ENCODE measurements at places on chromosomes 6 and 20.

DNA sequence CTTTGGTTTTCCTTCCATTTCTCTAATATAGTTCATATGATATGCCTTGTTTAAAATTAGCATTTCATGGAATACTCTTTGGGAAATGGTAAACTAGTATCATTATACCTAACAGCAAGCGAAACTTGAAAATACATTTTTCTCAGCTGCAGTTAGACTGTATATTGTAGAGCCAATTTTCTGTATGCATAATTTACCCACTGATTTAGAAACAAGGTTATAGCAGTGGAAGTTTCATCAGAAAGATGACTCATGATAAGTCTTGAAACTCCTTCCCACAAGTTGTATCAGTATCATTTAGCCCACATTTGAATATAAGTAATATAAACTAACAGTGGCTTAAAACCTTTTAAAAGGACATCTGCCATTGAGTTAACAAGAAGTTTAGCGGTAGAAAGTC, 164.8 kb upstream of the BMP5 start:
- H3K36me3 ChIP-seq: no peaks in the 10 kb centered on the region
- H3K4me3 ChIP-seq: no peak overlapping the region
- H3K27ac ChIP-seq: no peak overlapping the region
- no peaks in the 10 kb centered on the region for H3K4me1 ChIP-seq
- no peaks in the 10 kb centered on the region for H3K27me3 ChIP-seq

DNA sequence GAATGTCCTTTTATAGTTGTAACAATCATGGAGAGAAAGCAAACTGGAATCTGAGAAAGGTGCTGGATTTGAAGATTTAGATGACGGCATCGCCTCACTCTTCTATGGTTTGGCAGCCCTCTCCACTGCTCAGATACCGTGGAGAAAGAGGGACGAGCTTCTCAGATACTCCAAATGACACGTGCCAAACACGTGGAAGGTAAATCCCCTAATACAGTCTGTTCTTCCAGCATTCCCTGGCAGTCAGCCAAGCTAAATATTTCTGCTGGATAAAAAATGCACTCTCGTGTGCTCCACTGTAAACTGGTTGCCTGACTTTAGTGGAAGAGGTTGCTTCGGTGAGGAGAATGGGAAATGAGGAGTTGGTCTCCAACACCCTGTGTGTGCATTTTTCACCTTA, 16.7 kb upstream of the PRDM1 start:
- H3K27me3 ChIP-seq: no peaks in the 10 kb centered on the region
- no peak overlapping the region for H3K27ac ChIP-seq
- H3K36me3 ChIP-seq: peaks cover 4% of the 10 kb centered on the region
- no peak for DNase-seq
- no peak overlapping the region for H3K4me3 ChIP-seq

- no peaks in the 10 kb centered on the region for H3K36me3 ChIP-seq
- DNase-seq: no peak
- H3K27ac ChIP-seq: no peak overlapping the region
- no peak overlapping the region for H3K4me3 ChIP-seq
- H3K4me1 ChIP-seq: no peaks in the 10 kb centered on the region
- H3K27me3 ChIP-seq: no peaks in the 10 kb centered on the region
Observed at GRCh38 chr6:114897536-114897935, 554.7 kb upstream of the HS3ST5 start.

DNA sequence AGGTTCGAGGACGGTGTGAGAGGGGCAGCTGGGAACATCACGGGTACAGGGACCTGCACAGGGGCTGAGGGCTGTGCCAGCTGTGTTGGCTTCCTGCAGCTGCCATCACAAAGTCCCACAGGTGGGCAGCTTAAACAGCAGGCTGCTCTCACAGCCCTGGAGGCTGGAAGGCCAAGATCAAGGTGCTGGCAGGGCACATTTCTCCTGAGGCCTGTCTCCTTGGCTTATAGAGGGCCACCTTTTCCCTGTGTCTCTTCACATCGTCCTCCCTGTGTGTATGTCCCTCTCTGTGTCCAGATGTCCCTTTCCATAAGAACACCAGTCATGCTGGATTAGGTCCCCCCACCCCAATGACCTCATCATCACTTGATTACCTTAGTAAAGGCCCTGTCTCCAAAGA, 15.1 kb upstream of the MPC1 start:
- DNase-seq: no peak
- H3K36me3 ChIP-seq: no peaks in the 10 kb centered on the region
- peaks cover 7% of the 10 kb centered on the region for H3K4me1 ChIP-seq
- no peak overlapping the region for H3K27ac ChIP-seq

DNA sequence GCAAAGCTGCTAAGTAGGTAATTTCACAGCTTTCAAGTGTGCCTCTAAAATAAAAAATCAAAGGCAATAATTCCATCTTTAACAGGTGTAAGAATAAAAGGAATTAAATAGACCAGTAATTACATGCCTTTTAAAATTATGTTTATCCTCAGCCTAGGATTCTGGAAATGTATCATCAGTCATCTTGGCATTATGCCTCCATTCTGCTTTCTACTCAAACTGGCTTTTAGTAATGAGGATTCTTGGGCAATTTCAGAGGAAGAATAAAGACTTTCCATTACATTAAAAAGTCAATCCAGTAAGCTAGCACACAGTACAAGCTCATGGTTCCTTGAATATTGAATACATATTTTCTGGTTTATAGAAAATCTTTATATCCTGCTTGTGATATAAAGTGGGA, 44.7 kb downstream of the GSTA2 start:
- no peak overlapping the region for H3K27ac ChIP-seq
- no peak for DNase-seq
- H3K4me3 ChIP-seq: no peak overlapping the region
- H3K36me3 ChIP-seq: no peaks in the 10 kb centered on the region

DNA sequence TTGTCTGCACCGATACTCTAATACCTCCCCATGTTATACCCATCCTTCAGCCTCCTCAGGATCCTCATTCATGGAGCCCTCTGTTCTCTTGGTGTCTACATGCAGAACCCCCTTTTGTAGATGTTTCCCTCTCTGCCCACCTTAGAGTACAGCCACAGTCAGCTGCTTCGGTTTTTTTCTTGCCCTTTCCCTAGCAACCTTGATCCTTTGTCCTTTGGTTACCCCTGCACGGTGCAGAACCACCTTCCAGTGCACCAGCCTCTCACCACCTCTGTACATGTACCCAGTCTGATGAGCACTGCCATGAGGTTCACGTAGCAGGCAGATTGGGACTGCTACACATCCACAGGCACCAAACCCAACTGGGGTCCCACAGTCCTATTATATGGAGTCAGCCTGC, 7.3 kb downstream of the VPS16 start:
- H3K4me1 ChIP-seq: peaks cover 35% of the 10 kb centered on the region
- no peak overlapping the region for H3K4me3 ChIP-seq
- H3K27me3 ChIP-seq: no peaks in the 10 kb centered on the region
- H3K27ac ChIP-seq: no peak overlapping the region
- peaks cover 15% of the 10 kb centered on the region for H3K36me3 ChIP-seq
- no peak for DNase-seq

- peaks cover 3% of the 10 kb centered on the region for H3K4me1 ChIP-seq
- peaks cover 35% of the 10 kb centered on the region for H3K27me3 ChIP-seq
- H3K4me3 ChIP-seq: no peak overlapping the region
- H3K36me3 ChIP-seq: no peaks in the 10 kb centered on the region
- DNase-seq: no peak
Observed at GRCh38 chr20:34124469-34125249, 12.6 kb upstream of the EIF2S2 start.

GRCh38 chr6:137754866-137755265, 112.2 kb upstream of the TNFAIP3 start:
- peaks cover 4% of the 10 kb centered on the region for H3K4me1 ChIP-seq
- DNase-seq: no peak
- peak overlapping the region; percentile 15 for H3K27ac ChIP-seq
- H3K27me3 ChIP-seq: peaks cover 26% of the 10 kb centered on the region

DNA sequence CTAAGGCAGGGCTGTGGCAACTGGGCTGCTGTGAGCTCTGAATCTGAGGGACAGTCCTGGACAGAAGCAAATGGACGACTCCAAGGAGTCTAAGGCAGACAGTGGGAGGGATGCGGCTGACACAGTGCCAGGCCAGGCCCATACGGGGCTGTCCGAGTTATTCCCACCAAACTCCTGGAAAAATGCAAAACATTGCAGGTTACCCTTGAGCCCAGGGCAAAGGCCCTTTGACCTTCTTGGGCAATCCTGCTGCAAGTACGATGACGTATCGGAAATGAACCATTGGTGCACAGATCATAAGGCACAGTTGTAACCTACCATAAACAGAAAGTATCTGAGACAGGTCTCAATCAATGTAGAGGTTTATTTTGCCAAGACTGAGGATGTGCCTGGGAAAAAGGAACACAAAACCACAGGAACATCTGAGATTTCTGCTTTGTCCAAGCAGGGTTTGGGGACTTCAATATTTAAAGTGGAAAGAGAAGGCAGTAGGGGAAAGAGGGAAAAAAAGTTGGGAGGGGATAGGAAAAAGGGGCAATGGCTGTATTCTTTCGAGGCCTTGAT, 118.9 kb downstream of the DACT2 start:
- no peak overlapping the region for H3K4me3 ChIP-seq
- no peaks in the 10 kb centered on the region for H3K4me1 ChIP-seq
- H3K27me3 ChIP-seq: peaks cover 23% of the 10 kb centered on the region
- DNase-seq: no peak
- peaks cover 2% of the 10 kb centered on the region for H3K36me3 ChIP-seq
- H3K27ac ChIP-seq: no peak overlapping the region

DNA sequence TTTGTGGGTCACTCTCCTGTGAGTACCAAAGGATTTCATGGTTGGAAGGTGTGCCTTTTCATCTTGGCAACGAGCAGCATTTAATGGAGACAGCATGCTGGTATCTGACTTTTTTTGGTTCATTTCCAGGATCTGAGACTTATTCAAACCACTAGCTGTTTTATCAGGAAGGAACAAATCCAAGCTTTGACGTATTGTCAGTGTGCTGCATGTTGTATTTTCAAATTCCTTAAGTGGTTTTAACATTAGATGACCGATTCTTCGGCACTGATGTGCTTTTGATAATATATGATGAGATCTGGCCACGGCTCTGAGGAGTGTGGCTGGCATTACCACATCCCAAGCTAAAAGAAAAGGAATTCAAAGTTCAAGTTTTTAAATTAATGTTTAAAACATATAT, 6.4 kb downstream of the RMND1 start:
- H3K4me3 ChIP-seq: no peak overlapping the region
- peaks cover 5% of the 10 kb centered on the region for H3K4me1 ChIP-seq
- no peaks in the 10 kb centered on the region for H3K27me3 ChIP-seq
- H3K36me3 ChIP-seq: peaks cover 4% of the 10 kb centered on the region
- no peak for DNase-seq

DNA sequence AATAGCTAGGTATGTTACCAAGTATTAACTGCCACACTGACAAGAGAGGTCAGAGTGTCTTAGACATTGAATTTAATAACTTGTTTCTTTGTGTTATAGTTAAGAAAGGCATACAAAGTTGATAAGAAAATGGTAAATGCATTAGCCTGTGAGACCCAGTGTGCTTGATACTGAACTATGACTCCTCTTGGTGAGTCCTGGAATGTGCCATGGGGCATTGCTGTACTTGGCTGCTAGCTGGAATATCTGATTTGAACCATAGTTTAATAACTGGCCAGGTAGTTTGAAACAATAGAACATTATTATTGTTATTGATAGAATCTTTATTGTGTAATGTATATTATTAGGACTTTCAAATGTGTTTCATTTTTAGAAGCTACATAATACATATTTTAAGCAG, 70.0 kb downstream of the ZFAND3 start:
- H3K4me3 ChIP-seq: no peak overlapping the region
- H3K36me3 ChIP-seq: peaks cover 3% of the 10 kb centered on the region
- no peak for DNase-seq
- H3K4me1 ChIP-seq: peaks cover 13% of the 10 kb centered on the region
- no peaks in the 10 kb centered on the region for H3K27me3 ChIP-seq

- H3K4me1 ChIP-seq: no peaks in the 10 kb centered on the region
- H3K27me3 ChIP-seq: no peaks in the 10 kb centered on the region
- no peaks in the 10 kb centered on the region for H3K36me3 ChIP-seq
Observed at GRCh38 chr6:123635567-123635966, 1.2 kb downstream of the TRDN start.

DNA sequence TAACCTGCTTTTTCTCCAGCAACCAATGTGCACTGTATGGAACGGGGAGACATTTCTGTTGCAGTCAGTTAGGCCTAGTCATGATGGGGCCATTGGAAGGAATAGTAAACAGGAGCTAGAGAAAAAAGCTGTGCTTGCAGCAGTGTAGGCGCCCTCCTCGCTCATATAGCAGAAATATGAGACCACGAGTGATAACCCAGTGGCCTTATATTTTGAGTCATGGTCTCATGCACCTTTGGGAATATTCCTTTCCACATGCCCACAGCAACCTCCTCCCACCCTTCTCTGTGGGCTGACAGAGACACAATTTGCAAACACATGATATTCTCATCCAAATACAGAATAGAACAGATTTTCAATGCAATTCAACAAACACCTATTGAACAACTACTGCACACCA, 248.9 kb upstream of the CITED2 start:
- no peak overlapping the region for H3K4me3 ChIP-seq
- H3K36me3 ChIP-seq: no peaks in the 10 kb centered on the region
- no peak overlapping the region for H3K27ac ChIP-seq
- no peaks in the 10 kb centered on the region for H3K27me3 ChIP-seq
- DNase-seq: no peak
- peaks cover 6% of the 10 kb centered on the region for H3K4me1 ChIP-seq

DNA sequence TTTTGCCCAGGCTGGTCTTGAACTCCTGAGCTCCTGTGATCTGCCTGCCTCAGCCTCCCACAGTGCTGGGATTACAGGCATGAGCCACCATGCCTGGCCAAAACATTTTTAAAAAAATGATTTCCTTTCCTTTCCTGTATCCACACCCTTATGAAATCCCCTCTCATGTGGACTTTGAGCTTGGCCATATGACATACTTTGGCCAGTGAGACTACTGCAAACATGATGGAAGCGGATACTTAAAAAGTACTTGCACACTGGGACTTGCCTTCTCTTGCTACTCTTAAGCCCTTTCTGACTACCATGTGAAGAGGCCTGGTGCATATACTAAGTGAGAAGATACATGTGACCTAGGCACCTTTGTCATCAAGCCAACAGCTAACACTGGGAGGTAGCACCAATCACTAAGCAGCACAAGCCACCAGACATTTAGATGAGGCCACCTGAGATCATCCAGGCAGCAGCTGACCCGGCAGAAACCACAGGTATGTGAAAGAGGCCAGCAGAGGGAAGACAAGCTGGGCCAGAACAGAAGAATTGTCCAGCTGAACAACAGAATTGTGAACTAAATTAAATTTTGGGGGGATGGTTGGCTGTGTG, 78.5 kb upstream of the HDAC2 start:
- H3K4me1 ChIP-seq: no peaks in the 10 kb centered on the region
- H3K4me3 ChIP-seq: no peak overlapping the region
- DNase-seq: no peak
- peaks cover 17% of the 10 kb centered on the region for H3K27me3 ChIP-seq

- H3K27ac ChIP-seq: peak overlapping the region; percentile 2
- peaks cover 3% of the 10 kb centered on the region for H3K4me1 ChIP-seq
- no peak for DNase-seq
- H3K4me3 ChIP-seq: no peak overlapping the region
Observed at GRCh38 chr6:118187568-118188164, 280.6 kb downstream of the SLC35F1 start.

GRCh38 chr20:60036746-60037499, 78.7 kb downstream of the CDH26 start:
- no peak for DNase-seq
- no peak overlapping the region for H3K4me3 ChIP-seq
- no peaks in the 10 kb centered on the region for H3K36me3 ChIP-seq
- H3K4me1 ChIP-seq: no peaks in the 10 kb centered on the region
- H3K27ac ChIP-seq: peak overlapping the region; percentile 50

- no peak for DNase-seq
- no peaks in the 10 kb centered on the region for H3K27me3 ChIP-seq
Observed at GRCh38 chr6:37990762-37991525, 171.4 kb downstream of the ZFAND3 start.

- H3K27me3 ChIP-seq: no peaks in the 10 kb centered on the region
- no peaks in the 10 kb centered on the region for H3K4me1 ChIP-seq
- H3K27ac ChIP-seq: no peak overlapping the region
- peaks cover 3% of the 10 kb centered on the region for H3K36me3 ChIP-seq
- no peak overlapping the region for H3K4me3 ChIP-seq
- DNase-seq: no peak
Observed at GRCh38 chr6:70538376-70538775, 28.4 kb upstream of the SDHAF4 start.

All from effector memory CD8-positive, alpha-beta T cell (primary cell).